Stimulated activated CD4-positive, alpha-beta T cell treated with anti-CD3 and anti-CD28 coated beads, Interleukin-2, amount 100 ng/mL, for 24 hours (primary cell): ENCODE measurements at places on chromosomes 16 and 17.

DNA sequence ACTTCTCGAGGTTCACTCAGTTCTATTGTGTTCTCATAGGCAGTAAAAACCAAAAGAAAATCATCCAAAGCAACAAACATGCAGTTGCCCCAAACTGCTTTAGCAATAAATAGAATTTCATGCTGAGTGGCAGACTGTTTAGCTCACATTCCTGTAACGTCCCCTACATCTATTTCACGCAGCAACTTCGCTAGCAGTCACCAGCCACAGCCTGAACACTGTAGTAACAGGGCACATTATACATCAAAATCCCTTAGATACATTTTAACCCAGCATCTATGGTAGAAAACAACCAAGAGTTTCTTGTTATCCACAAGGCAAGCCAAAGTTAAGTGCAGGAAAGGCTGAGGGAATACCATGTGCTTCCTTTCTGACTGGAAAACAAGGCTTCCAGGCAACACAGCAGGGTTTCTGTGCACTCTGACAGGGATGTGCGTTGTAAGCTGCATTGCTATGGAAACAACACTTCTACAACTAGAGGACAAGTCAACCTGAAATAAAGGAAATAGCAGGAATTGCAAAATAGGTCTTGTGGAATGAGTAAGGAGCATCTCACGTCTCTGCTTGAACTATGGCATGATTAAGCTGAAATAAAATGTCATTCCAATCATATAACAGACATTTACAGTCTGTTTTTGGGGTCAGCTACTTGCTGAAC lies 55.4 kb downstream of the CFDP1 start:
- DNase-seq, result no peak

DNA sequence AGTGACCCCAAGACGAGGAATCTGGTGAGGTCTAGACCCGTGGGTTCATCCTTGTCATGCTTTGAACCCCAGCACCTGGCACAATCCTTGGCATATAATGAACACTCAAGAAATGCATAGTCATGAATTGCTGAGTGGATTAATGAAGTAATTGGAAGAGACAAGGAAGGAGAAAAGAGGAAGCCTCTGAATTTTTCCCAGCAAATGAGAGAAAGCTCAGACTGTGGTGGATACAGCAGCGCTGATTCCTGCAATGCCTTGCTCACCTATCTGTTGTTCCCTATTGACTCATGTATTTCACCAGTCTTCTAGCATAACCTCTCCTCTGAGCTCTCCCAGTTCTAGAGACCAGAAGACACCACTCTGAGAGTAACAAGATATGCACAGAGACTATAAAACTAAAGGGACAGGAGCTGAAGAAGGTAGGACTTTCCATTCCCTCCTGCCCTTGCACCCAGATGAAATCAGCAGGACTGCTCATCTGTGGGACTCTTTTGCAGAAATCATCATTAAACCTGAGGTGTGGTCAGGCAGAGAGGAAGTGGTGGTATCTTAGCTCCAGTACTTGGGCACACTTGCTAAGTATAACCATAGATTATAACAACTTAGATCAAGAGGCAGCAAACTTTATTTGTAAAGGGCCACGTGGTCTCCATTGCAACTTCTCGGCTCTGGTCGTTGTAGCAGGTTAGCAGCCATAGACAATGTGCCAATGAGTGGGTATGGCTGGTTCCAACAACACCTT lies 102.8 kb downstream of the MAF start:
- DNase-seq, result no peak

DNA sequence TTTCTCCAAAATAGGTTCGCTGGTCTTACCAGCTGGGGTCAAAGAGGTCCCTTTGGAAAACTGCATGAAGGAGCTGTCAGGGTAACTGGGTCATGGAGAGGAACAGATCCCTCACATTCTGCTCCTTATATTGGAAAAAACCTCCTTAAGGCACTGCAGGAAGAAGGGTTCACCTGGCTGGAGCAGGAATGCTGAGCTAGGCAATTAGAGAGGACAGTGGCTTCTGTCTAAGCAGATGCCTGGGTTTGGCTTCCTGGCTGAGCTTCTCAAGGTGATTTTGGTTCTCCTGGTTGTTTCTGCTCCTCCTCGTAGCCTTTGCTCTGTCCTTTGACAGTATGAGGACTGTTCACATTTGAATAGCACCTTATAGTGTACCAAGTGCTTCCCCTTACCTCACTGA lies 19.6 kb downstream of the ITGB3 start:
- no peak for DNase-seq

DNA sequence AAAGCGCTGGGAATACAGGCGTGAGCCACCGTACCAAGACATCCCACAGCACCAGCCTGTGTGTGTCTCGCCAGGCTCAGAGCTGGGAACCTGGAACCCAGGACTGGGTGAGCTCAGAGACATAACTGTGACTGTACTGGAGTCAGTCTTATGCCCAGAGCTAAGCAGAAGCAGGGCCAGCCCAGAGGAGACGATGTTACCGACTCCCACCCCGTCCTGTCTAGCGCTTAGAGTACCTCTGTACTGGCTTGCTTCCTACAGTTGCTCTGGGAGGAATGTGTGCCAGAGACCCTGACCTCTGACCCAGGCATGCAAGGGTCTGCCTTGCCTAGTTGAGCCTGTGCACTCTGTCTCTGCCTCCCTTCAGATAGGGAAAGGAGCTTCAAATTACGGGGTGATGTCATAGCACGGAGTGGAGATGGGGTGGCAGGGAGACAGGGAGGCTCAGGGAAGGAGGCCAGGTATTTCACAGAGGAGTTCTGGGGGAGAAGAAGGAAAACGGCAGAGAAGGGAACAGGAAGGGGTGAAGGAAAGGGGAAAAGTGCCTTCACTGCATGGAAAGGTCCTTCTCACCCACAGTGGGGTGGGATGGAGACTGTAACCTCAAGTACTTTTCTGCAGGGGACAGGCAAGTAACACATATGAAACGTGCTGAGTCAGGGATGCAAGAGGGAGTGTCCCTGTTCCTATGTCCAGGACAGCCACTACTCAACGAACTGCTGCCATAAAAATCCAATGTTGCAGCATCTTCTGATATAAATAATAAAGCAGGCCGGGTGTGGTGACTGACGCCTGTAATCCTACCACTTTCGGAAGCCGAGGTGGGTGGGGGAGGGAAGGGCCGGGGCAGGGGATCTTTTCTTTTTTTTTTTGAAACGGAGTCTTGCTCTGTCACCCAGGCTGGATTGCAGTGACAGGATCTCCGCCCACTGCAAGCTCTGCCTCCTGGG lies 5.8 kb upstream of the ARMC5 start:
- no peak for DNase-seq

- no peak for DNase-seq
Observed at GRCh38 chr17:1914661-1915083, 84.9 kb downstream of the RPA1 start.

DNA sequence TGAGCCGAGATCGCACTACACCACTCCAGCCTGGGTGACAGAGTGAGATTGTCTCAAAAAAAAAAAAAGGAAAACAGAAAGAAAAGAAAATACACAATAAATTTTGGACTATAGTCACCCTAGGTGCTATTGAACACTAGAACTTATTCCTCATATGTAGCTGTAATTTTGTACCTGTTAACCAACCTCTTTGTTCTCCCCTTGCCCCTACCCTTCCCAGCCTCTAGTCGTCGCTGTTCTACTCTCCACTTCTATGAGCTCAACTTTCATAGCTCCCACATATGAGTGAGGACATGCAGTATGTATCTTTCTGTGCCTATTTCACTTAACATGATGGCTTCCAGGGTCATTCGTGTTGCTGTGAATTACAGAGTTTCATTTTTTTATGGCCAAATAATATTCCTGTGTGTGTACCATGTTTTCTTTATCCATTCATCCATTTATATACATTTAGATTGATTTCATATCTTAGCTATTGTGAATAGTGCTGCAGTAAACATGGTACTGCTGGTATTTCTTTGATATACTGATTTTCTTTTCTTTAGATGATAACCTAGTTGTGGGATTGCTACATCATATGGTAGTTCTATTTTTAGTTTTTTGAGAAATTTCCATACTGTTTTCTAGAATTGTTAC lies 28.3 kb downstream of the VPS35L start:
- DNase-seq, result peak; percentile 20

- no peak for DNase-seq
Observed at GRCh38 chr17:31586946-31587345, 195.5 kb downstream of the RAB11FIP4 start.

- DNase-seq, result no peak
Observed at GRCh38 chr17:71260366-71260940, 860.4 kb upstream of the SOX9 start.

- DNase-seq, result peak; percentile 51
Observed at GRCh38 chr16:8928467-8928957, 35.2 kb downstream of the USP7 start.

DNA sequence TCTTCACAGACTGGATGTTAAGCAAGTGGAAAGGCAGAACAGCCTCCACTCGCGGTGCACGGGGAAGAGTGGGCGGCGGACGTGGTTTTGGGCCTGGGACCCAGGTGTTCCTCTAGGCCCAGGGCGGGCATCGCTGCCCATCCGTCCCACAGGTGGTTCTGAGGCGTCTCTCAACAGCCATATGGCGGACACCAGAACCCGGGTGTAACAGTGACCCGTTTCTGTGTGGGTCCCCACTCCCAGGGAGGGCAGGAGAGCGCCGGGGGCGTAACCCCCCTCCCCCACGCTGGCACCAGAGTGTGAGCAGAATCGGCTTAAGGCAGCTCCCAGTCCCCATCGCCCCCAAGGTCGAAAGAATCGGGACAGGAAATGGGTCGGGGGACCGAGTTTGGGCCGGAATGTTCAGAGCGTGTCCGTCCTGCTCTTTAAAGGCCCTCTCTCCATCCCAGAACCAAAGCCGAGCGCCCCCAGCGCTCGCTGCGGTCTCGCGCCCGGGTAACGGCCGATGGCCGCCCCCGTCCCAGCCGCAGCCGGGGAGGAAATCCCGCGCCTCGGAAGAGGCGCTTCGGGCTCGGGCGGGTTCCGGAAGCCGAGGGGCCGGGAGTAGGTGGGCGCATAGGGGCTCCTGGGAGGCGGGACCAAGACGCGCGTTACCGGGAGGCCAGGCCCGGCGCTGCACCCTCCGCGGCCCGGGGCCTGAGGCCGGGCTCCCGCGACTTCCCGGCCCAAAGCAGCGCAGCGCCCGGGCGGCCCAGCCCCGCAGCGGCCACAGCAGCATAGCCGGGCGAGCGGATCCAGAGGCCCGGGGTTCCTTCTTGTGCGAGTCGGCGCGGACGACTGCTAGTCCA lies at the start of gene TK2:
Gene TK2, minus strand, starts transcription at position 839 of the 848 bp plus-strand sequence. Its CDS starts 61 bp downstream, at position 778.
- peak; percentile 73 for DNase-seq

GRCh38 chr16:31754998-31755615 lies 118.5 kb upstream of the ZNF267 start:
- no peak for DNase-seq

GRCh38 chr16:1918351-1919326 lies at the start of gene HS3ST6:
Gene HS3ST6 (minus strand): TSS chr16:1918415. CDS start chr16:1918323, 92 bp downstream.
- DNase-seq, result no peak

- DNase-seq, result peak; percentile 24
Observed at GRCh38 chr17:67602974-67603373, 114.8 kb upstream of the NOL11 start.

DNA sequence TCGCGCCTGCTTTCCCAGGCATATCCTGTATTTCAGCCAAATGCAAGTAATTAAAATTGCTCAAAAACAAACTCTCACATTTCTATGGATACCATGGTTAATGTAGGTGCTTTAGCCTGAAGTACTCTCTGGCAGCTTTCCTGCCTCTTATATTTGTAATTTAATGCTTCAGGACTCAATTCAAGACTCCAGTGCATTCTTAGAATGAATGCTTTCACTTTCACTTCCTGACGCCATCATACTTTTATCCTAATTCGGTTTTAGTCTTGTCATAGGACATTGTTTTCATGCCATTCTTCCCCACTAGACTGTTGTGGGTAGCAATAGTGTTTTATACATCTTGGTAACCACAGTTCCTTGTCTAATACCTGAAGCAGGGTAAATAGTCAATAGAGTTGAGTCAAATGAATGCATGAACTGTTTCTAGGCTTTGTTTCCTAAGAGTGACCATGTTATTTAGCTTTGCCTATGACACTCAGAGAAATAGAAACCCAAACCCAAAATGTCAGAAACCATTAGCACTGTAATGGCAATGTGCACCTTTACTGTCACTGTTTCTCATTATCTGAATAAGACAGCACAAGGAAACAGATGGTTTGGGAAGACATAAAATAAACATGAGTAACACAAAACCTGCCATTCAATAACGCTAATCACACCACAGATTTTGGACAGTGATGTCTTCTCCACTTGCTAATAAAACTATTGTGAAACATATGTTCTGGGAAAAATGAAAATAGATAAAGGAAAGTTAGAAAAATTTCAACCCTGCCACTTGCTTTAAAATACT lies 705.5 kb downstream of the CDH11 start:
- DNase-seq, result no peak

DNA sequence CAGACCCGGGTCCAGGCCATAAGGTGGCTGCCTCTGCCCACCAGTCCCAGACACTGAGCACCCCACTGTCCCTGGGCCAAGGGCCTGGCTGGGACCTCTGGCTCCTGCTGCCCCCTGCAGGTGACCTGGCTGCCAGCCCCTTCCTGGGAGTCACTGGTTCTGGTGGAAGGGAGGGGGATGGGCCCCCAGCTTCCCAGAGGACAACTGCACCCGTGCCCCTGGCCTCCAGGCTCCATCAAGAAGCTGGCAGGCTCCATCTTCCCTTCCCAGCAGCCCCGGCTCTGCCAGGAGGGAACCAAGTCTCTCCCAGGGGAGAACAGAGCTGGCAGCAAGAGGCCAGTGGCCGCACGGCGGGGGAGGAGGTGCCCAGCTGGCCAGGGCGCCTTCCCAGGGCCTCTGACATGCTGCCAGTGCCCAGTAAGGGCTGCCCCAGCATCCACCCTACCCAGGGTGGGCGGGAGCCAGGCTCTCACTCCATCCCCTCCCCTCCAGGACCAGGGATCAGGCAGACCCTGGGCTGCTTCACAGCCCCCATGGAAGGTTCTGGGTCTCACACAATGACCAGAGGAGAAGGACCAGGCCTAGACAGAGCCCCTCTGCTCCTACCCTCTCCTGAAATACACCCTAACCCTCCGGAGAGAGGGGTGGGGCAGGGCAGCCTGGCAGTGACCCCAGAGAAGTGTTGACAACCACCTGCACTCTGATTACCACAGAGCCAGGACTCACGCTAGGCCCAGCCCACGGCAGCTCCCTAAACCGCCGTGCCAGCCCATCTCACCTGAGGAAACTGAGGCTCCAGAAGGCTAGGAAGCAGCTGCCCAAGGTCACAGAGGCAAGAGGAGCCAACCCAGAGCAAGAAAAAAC lies 3.6 kb downstream of the CLUH start:
- DNase-seq, result no peak

GRCh38 chr17:18300725-18301480 lies 13.9 kb downstream of the TOP3A start:
- no peak for DNase-seq
